ENCODE measurements at places on chromosomes 6 and 20.

DNA sequence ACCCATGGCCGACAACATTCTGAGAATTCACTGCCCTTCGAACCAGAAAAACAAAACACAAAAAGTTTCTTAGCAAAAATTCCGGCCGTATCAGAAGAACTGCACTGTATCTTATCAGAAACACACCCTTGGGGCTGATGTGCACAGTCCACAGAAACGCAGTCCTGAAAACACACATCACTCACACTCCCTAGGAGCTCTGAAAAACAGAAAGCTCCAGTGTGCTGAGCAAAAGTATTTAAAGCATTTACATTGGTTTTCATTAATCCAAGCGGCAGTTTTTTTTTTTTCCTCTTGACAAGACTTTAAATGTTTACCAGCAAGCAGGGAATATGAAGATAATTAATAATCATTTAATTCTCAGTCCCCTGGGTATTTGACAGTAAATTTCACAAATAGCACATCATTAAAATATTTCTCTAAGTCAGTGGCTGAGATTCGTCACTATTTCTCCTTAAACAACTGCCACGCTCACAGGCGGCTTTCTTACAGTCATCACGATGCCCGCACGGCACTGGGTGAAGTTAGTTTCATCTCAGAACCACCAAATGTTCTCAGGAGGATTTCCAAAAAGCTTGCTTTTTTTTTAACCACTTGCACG is 13.3 kb downstream of the NFATC2 start:
- DNase-seq: no peak

- no peak for DNase-seq
Measured at GRCh38 chr6:100487638-100488037, 22.9 kb upstream of the SIM1 start.

- DNase-seq: no peak
Measured at GRCh38 chr6:90297115-90297866, 648 bp upstream of the BACH2 start.

DNA sequence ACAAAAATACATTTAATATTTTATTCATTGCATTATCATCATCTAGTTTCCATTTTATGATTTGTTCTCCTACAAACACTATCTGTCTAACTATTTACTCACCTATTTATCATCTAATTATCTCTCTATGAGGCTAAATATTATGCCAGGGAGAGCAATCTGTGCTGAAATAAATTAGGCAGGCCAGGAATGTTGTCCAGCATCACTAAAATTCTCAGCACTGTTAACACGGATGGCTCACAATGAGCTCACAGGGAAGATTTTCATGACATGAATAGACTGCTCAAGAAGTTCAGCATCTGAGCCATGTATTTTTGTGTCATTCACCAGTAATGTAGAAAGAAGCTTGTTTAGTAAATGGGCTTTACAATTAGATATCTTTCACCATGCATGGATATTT is 1277.2 kb downstream of the GRIK2 start:
- DNase-seq: no peak

- no peak for DNase-seq
Measured at GRCh38 chr6:18253635-18254034, 10.7 kb downstream of the DEK start.

DNA sequence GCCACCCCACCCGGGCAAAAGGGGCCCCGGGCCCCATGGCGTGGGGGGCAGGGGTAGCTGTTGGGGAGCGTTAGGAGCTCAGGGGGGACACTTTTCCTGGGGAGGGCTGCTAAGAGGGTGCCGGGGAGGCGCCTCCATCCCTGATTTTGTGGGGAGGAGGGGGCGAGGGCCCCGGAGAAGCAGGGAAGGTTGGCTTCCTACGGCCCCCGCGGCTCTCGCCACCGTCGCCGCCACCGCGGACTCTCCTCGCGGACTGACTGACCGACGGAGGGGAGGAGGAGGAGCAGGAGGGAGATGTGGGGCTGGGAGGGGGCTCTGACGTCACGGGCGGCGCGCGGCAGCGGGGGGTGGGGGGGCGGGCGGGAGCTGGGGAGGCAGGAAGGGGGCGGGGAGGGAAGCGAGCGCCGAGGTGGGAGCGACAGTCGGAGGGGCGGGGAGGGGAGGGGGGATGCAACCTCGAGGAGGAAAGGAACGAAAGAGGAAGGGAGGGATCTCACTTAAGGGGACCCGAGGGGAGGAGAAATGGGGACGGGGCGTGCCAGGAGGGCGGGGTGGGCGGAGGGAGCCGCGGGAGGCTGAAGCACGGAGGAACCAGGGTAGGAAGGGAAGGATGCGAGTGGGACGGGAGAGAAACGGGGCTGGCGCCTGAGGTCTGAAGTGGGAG is 5.1 kb downstream of the GABBR1 start:
- peak; percentile 82 for DNase-seq

DNA sequence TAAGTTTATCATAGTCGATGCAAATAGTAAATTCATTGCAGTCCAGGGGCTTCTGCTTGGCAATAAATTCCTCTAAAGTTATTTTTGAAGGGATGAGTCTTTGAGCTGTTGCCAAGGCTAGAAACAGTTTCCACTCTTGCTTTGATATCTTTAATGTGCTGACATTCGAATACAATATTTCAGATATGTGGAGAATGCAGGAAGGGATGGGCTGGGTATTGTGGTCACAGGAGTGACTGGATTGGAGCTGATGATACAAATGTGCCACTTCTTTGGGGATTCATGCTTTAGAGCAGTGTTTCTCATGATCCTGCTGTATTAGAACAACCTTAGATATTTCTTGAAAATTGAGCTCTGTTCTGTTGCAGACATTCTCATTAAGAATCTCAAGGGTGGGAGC is 139.0 kb downstream of the PRDM13 start:
- no peak for DNase-seq

DNA sequence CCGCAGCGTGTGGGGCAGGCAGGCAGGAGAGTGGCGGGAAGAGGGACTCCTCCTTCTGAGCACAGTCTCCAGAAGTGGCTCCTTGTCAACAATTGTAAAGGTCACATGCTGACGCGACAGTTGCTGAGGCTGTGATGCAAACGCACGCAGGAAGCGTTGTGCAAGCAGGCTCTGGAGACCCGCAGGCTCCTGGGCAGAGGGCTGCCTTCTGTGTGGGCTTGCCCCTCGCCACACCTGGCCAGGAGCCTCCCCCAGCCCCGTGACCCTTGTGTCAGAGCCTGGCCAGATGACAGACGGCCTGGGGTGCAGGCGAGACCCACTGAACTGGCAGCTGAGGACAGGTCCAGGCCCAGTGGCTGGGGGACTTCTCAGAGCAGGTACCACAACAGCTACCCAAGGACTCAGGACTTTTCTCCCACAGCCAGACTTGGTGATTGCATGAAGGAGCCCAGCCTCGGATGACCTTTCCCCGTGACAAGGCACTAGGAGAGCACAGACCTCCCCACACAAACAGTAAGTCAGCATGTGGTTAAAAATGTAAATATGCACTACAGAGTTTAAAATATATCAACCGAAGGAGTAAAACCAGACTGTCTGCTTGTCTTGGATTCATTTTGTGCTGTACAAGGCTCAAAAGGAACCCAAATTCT is 222.1 kb upstream of the RREB1 start:
- no peak for DNase-seq

DNA sequence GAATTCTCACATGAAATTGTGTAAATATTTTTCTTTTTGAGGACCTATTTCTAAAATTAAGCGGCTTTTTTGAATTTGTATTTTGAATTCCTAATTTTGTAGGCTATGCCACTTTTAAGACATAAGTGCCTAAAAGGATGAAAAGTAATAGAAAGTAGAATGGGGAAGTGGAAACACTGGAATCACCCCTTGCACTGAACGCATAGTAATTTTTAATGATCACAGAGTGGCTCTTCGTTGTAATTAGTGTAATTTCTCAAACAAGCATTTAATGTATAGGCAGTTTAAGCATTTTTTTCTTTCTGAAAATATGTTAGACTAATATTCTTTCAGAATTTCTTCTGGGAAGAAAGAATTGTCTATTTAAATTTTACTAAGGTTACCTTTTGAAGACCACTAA is 73.2 kb downstream of the ARID1B start:
- no peak for DNase-seq

GRCh38 chr6:152472325-152472724 is 164.8 kb downstream of the SYNE1 start:
- no peak for DNase-seq

GRCh38 chr6:54878718-54879117 is 32.1 kb downstream of the FAM83B start:
- DNase-seq: no peak

DNA sequence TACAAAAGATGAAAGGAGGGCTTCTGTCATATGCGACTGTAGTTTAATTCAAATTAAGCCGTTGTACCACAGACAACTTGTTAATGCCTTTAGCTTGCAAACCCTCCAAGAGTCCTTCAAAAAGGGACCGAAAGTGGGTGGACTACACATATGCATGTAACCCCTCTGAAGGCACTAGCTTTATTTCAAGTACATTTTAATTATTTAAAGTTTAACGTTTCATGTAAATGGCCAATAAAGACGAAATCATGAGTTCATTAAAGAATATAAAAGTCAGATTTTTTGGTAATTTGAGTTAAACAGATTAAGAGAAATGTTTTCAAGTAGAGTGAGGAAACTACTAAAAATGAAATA is 12.8 kb downstream of the PRDM13 start:
- DNase-seq: no peak

- DNase-seq: no peak
Measured at GRCh38 chr20:63610581-63611435, 16.1 kb downstream of the GMEB2 start.

DNA sequence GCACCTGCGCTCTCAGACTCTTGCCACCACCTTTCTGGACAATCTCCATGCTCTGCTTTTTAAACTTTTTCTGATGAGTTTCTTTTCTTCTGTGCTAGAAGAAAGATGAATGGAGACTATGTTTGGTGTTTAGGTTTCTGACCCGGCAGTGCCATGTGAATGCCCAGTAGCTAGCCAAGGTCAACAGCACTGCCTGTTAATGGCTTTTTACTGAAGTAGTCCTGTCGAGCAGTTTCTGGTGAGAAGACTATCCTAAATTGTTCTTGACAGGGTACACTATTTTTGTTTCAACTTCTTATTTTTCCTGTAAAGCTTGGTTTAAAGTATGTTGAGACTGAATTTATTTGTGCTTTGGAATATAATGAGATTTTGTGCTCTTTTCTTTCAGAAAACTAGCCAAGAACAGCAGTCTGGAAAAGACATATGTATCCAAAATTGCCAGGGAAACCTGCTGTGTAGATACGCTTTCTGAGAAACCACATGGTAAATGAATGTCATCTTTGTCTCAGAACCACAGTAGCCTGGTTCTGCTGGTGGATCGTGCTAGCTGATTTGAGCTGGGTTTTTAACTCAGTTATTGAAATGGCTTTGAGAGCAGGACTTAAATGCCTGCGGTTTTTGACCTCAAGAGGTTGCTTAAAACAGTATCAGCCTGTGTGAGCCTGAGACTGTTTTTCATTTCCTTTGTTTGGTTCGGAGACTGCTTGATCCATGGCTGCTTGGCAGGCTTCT is 48.1 kb downstream of the KCNS1 start:
- DNase-seq: no peak

DNA sequence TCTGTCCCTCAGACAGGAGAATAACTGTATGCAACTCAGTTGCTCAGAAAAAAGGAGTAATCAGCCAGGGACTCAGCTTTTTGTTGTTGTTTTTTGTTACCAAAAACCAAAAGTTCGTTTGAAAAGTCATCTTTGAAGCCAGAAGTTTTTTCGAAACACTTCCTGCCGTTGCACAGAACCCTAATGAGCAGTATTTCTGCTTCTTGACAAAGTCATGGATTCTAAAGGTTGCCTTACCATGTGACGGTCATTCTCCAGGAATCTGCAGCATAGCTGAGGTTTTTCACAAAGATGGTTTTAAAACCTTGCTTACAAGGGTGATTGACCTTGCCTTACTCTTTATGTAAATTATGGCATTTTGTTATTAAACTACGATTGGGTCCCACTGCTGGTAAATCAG is 1.9 kb downstream of the RAB32 start:
- no peak for DNase-seq

- no peak for DNase-seq
Measured at GRCh38 chr6:89789980-89790379, 29.6 kb downstream of the MDN1 start.

- DNase-seq: no peak
Measured at GRCh38 chr6:45610832-45611231, 233.1 kb upstream of the SUPT3H start.

GRCh38 chr20:55333798-55334197 is 671.5 kb downstream of the CBLN4 start:
- DNase-seq: no peak

- no peak for DNase-seq
Measured at GRCh38 chr6:4402477-4402976, 267.2 kb upstream of the ECI2 start.

GRCh38 chr20:47642624-47643023 is 140.9 kb downstream of the NCOA3 start:
- DNase-seq: no peak

DNA sequence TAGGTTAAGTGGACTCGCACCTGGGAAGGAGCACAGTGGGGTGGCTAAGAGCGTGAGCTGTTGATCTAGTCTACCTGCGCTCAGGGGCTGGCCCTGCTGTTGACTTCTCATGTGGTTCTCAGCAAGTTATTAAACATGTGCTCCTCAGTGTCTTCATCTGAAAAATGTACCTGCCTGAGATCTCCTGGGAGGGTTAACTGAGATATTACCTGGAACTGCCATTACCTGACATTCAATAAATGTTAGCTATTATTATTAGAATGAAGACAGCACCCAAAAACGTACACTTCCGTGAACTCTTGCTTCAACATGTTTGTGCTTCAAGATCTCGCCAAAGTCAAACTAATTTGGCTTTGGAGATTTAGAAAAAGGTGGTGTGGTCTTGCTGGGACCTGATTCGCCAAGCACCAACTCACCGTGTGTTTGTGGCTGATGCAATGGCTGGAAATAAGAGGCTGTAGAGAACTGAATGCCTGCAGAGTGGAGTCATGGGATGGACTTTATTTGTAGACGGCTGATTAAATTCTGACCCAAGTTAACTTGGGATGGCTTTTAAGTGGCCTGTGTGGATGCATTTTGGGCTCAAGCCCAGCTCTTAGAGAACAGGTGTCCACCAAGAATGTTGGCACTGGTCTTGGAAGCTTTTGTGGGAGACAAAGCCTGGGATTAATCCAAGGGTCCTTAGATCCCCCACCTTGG is 692.9 kb downstream of the QKI start:
- DNase-seq: no peak

DNA sequence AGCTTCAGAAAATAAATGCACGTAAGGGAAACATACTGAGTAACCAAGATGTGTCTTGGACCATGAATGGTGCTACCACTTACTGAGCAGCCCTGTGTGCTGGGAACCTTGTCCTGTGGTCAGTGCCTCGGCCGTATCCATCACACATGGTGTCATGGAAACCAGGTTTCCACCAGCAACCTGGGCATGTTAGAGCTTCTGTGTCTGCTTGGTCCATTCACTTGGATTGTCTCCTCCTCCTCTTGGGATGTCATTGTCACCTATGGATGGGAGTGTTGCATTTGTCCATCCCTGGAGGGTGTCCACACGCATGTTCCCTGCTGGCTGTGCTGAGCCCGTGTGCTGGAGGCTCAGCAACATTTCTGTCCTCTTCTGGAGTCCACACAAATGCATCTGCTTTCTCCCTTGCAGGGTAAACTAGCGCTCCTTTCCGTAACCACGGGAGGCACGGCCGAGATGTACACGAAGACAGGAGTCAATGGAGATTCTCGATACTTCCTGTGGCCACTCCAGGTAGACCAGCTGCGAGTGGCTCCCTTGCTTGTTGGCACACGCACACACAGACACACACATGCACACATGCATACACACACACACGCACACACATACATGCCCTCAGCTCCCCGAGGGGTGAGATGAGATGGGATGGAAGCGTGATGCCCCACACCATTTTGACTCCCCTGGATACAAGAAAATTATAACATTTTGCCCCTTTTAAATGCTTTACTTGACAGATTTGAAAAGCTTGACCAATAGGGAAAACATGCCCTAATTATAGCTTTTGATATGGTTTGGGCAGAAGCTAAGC is 17.0 kb downstream of the NQO2 start:
- no peak for DNase-seq
